Forelimb muscle (tissue), 1 donor: ENCODE measurements at places on chromosomes 4 and X. TPM values are rescaled to one million over a fixed set of nuclear protein-coding genes. Genes with fewer than 3 reads are reported as not detected.
A peak's percentile ranks its signal among the peaks of the same experiment; 100 is the strongest.

DNA sequence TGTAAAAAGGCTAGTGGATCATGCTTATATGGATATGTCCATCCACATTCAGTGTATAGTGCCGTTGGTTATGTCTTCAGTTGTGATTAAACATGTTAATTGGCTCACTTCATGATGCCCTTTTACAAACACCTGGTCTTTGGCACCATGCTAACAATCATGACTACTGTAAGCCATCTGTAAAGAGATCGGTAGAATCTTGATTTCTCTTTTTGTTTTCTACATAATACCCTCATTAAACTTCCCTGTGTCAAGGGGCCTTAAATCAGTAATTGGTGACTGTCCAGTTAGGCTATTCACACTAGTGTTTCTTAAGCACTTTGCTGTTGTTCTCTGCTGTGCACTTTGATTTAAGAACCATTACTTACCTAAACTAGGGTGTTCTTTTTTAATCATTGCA lies 475.2 kb downstream of the RPA4 start:
- DNase-seq, result no peak

PLS3 gene
- 76.7 TPM for polyA plus RNA-seq

BEX5 gene
- polyA plus RNA-seq, result not detected

- DNase-seq, result no peak
Observed at GRCh38 chrX:111191598-111191997, 78.7 kb downstream of the CAPN6 start.

- DNase-seq, result no peak
Observed at GRCh38 chr4:2942532-2943363, 20.5 kb downstream of the NOP14 start.

MAGEB6 gene
- not detected for polyA plus RNA-seq

MTNR1A gene
- not detected for polyA plus RNA-seq

GRCh38 chrX:68693481-68694434 lies 46.3 kb downstream of the STARD8 start:
- DNase-seq, result no peak

DNA sequence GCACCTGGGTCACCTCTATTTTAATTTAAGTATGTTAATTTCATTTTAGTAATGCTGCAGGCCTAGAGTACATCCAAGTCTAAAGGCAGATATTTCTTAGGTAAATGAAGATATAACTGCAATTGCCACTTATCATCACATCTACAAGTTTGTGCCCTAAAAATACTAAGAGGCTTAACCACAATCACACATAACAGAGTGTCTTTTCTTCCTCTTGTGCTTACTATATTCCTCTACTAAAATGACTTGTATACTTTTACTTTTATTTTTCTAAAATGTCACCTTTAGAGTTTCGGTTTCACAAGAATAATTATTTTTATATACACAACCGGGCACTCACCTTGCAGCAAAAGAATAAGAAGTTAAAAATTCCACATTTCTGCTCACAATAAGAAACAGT lies 77.9 kb downstream of the EFHC2 start:
- DNase-seq, result no peak

DNA sequence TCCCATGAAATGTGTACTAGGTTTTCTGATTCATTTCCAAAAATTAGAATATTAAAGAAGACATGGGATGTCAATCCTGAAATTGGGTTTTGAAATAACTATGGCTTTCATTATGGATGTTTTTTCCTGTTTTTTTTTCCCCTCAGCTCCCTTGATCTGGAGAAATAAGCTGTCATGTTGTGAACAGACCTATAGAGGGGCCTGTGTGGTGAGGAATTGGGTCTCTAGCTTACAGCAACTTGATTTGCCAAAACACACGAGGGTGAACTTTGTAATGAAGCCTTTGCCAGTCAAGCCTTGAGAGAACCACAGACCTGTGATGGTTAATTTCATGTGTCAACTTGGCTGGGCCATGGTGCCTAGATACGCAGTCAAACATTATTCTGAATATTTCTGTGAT lies 2413.6 kb downstream of the PCDH7 start:
- no peak for DNase-seq

ESX1 gene
- polyA plus RNA-seq, result not detected

SMR3B gene
- polyA plus RNA-seq, result not detected

GRCh38 chr4:118969359-118969758 lies 80.7 kb downstream of the SYNPO2 start:
- peak; percentile 50 for DNase-seq

TMSB15C gene
- polyA plus RNA-seq, result 4.5 TPM

DNA sequence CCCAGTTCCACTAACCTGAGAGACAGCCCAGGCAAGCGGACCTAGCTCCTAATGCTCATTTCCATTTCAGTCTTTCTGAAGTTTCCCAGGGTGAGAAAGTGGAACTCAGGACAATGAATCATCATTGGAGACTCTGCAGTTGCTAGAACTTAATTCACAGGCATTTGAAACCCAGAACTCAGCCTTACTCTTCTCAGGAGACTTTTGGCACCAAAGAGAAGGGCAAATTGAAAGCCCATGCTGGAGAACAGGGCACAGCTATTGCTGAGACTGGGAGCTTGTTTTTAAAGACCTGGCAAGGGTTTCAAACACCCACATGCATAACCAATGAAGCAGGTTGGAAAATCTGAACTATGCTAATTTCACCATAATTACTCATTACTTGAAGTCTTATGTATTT lies 36.0 kb downstream of the BST1 start:
- no peak for DNase-seq

GRCh38 chr4:17578482-17578891 lies 1.5 kb downstream of the LAP3 start:
- no peak for DNase-seq

CNKSR2 gene
- polyA plus RNA-seq, result 2.1 TPM

GRCh38 chrX:41337140-41337539 lies 3.2 kb downstream of the DDX3X start:
- no peak for DNase-seq

UCP1 gene
- polyA plus RNA-seq, result not detected

CACNA1F gene
- polyA plus RNA-seq, result 0.03 TPM

DNA sequence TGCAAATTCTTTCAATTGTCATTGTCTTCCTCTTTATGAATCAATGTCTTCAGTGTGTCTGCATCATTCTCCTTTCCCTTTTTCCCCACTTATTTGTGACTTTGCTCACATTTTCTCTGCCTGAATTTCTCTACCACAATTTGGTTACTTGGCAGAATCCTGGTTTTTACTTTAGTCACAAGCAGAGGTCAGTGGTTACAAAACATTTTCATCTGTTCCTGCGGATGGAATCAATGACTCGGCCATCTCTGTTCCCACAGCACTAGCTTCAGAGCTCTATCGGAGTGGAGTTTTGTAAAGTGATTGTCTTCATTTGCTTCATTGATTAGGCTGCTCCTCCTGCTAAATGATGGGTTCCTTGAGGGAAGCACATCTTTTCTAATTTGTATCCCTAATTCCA lies 501.3 kb upstream of the AADAT start:
- DNase-seq, result no peak
